CD4-positive, CD25-positive, alpha-beta regulatory T cell (primary cell): ENCODE measurements at places on chromosomes 1 and 21. TPM values are rescaled to one million over a fixed set of nuclear protein-coding genes. Genes with fewer than 3 reads are reported as not detected.

TRIM33 gene
- 32.3 TPM for polyA plus RNA-seq

KLHDC8A gene
- 0.06 TPM for polyA plus RNA-seq

ERG gene
- not detected for polyA plus RNA-seq

L1TD1 gene
- polyA plus RNA-seq, result not detected

CD1D gene
- 0.12 TPM for polyA plus RNA-seq

CLEC20A gene
- polyA plus RNA-seq, result not detected

C1orf87 gene
- not detected for polyA plus RNA-seq

MYBPH gene
- not detected for polyA plus RNA-seq

NBL1 gene
- polyA plus RNA-seq, result 1.1 TPM
